Stimulated activated CD8-positive, alpha-beta memory T cell treated with anti-CD3 and anti-CD28 coated beads, Interleukin-7, amount 100 ng/mL, for 4 hours (primary cell): ENCODE measurements at places on chromosomes 2 and 18.

GRCh38 chr2:241851325-241852115, 7.2 kb downstream of the PDCD1 start:
- DNase-seq: no peak

DNA sequence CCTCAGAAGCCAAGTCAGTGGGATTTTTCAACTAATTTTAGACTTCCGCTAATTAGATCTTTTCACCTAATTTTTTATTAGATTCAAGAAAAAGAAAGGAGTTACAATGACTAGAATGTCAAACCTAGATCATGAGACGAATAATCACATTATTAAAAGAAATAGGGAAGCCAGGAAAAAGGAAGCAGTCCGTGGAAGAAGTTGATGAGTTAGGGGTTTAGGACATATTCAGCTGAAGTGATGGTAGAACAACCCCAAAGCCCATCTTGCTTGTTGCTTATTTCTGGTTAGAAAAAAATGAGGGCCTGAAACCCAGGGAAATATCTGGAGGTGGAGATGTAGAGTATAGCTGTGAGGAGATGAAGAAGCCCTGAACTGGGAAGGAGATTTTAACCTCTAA, 8.0 kb downstream of the KLF7 start:
- DNase-seq: no peak

DNA sequence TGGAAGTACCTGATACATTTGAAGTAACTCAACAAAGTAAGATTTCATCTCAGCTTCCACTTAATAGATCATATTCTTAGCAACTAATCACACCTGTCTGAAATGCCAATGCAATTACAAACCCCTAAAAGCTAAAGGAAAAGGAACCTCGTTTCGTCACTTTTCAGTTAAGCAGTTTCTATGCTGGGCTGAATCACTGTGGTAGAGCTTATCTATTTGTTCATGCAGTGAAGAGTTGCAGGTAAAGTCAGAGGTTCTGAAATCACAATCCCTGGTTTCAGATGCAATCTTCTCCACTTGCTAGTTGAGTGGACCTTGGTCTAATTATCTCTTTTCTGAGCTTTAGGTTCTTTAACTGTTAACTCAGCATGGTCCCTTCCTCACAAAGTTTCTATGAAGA, 6.3 kb downstream of the HRH4 start:
- no peak for DNase-seq

DNA sequence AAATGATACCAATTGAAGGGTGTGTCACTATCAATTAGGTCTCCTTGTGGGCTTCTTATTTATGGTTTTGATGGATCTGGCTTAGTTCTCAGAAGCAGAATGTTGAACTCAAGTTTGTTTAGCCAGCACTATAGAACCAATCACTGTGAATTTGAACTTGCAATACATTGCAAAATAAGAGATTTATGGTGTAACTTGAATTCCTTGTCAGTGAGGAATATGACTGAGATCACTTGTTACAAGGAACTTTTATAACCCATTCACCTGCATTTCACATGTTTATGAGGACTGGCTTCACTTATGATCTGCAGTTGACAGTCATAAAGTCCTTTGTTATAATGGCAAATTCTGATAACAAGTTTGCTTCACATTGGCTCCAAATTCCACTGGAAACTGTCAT, 9.8 kb downstream of the GATA6 start:
- DNase-seq: no peak

- DNase-seq: no peak
Observed at GRCh38 chr18:35467624-35468016, 30.1 kb downstream of the INO80C start.
